OCI-LY7 (cell line): ENCODE measurements at places on chromosomes 16 and 17.
A peak's percentile ranks its signal among the peaks of the same experiment; 100 is the strongest.

DNA sequence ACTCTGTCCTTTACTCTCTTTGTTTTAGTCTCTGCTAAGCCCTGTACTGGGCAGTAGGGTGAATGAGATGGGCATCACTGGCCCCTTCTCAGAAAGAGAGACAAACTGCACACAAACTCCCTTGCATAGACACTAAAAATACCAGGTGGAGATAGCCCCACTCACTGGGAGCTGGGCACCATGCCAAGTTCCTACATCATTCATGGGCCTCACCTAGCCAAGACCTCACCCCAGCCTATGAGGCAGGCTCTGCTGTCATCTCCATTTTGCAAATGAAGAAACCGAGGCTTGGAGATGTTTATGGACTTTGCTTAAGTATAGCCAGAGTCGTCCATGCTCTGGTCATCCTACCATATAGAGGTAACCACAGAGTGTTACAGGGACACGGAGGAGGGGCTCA is 499.8 kb upstream of the CDH11 start:
- DNase-seq: peak; percentile 15

- no peak for DNase-seq
These were observed 98.4 kb upstream of the DNAH9 start for GRCh38 chr17:11499881-11500280.

GRCh38 chr17:39614545-39615157 is 6.9 kb upstream of the NEUROD2 start:
- DNase-seq: no peak

DNA sequence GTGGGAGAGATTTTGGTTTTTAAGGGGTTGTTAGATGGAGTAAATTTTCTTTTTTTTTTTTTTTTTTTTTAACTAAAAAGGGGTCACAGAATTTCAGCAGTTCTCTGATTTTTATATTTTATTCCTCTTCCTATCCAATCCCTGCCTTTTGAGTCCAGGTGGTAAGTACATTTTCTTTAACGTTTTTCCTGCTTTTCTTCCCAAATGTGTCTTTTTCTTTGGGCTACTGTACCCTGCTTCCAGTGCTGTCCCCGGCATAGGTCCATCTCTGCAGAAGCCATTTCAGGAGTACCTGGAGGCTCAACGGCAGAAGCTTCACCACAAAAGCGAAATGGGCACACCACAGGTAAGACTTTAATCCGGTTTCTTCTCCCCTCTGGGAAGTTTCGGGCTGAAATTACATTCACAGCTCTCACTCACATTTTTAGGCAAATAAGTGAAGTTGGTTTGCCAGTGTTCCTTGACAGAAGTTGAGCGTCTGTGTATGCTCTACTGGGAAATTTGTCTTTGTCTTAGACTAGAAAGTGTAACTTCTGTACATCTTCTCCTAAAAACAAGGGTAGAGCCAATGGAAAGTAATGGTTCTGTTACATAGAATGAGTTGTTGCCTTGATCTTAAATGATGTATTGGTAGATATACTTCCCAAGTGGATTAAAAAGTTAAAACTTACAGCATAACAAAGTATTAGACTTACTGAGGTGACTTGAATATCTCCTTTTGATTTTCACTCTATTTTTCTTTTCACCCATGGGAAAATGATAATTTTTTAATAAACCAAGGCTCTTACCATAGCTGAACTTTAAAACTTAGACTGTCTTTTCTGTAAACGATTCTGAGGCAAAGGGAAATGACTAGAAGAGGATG is 54.5 kb downstream of the TUBD1 start:
- DNase-seq: no peak

DNA sequence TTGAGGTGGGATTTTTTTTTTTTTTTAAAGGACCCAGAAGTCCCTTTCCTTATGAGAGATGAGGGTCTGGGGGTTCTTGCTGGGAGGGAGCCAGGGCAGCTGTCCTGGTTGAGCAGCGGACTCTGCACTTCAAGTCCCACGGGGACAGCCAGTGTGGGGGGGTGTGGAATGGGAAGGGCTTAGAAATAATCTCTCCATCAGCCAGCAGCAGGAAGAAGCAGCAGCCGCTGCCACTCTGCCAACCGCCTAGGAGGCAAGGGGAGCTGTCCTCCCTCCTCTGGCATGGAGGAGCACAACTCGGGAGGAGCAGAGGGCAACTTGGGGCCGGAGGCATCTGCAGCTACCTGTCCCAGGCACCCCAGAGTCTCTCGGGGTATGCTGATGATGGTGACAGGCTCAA is at the start of gene KCNG4:
Gene KCNG4 (minus strand): TSS at position 104 of the 400 bp plus-strand sequence. CDS start 2,527 bp downstream, outside the sequence.
- no peak for DNase-seq

GRCh38 chr17:57861790-57862693 is 12.2 kb upstream of the MRPS23 start:
- no peak for DNase-seq

GRCh38 chr17:48908047-48908843 is at the start of gene UBE2Z:
Gene UBE2Z (plus strand): TSS chr17:48908407. CDS start chr17:48908504, 97 bp downstream.
- peak; percentile 95 for DNase-seq

- no peak for DNase-seq
These were observed 51.8 kb downstream of the SKAP1 start for GRCh38 chr17:48378238-48378637.

DNA sequence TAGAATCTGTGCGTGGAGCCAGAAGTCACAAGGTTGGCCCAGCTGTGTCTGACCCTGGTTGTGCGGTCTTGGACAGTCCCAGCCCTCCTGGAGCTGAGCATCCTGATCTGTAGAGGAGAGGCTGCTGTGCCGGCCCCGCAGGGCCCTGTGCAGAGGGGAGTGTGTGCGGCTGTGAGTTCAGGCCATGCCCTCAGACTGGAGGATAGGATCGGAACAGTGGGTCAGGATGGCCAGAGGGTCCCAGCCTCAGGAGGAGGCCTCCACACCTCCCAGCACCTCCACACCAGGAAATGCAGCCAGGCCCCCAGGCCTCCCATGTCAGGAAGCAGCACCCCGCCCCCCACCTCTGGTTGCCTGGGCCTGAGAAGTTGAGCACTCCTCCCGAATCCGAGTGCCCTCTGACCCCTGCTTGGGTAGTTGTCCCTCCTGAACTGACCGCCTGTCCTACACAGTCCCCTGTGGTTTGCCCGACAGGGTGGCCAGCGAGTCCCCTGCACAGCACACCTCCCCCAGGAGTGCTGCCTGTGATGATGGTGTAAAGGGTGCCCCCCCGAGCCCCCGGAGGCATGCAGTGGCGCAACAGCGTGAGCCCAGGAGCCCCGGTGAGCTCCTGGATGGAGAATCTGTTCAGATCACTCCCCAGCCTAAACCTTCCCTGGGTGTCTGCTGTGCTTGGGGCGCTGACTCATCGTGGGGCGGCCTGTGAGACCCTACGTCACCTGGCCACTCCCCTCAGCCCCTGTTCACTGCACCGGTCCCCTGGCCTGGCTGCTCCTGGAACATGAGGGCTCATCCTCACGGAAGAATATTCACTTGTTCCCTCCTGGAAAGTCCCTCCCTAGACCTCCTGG is 285.2 kb downstream of the SEC14L1 start:
- DNase-seq: no peak

DNA sequence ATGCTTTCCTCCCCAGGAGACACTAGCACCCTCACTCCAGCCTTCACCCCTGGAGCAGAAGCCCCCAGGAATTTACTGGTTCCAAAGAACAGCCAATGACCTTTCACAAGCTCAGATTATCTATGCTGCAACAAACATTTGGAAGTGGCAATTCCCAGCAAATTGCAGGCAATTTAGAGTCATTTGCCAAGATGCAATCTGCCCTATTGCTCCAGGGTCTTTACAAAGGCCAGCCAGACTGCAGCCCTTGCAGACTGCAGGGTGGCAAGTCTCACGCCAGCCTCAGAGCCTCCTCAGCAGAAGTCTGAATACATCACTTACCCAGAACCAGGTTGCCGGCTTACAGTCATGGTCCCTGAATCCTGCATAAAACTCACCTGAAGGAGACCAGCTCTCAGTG is 21.8 kb downstream of the AXIN1 start:
- DNase-seq: no peak

DNA sequence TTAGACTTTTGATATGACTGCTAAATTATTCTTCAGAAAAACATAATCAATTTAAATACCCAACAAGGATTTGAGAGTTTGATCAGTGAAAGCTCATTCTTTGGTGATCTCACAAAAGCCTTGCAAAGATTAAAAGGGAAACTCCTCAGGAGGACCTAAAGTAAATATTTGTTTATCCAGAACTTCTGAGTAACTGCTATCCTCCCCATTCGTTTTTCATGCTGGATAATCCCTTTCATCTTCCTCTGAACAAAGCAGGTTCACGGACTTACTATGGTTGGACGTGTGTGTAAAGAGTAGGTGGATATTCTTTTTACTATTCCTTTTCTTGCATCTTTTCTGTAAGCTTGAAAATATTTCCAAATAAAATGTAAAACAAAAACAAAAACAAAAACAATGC is 124.7 kb downstream of the CPPED1 start:
- no peak for DNase-seq

- DNase-seq: no peak
These were observed 626.1 kb downstream of the TMEM114 start for GRCh38 chr16:7964167-7964566.

DNA sequence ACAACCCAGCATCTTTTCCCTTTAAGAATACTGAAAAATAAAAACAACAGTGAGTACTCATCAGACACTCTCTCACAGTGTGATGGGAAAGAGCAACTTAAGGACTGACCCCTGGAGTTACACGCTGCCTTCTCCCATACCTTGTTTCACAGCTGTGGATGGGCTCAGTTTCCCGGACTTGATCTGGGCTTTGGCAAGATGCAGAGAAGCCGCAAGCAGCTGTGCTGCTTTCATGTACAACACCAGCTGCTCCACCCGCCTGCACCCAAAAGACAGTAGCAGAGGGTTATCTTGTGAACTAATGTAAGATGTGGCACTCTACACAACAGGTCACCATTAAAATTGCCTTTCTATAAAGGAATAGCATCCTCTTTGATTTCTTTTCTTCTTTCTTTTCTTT is 32.7 kb upstream of the ALDH3A1 start:
- DNase-seq: no peak
